ENCODE measurements at places on chromosomes 12 and 14.

DNA sequence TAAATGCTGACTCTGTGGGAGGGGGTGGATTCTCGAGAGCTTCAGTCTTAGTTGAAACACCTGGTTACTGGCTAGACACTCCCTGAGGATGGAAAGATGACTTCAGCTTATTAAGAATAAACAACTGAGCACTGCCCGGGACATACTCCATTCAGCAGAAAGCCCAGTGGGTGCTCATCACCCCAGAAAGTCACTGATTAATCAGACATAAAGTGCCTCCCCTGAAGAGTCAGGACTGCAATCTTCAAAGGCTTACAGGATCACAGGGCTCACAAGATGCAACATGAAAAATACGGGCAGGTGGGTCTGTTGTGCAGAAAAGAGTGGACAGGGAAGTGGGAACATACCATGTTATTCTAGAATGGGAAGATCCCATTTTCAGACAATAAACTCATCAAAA, 207.0 kb downstream of the CALM1 start:
- H3K4me1 ChIP-seq = no peaks in the 10 kb centered on the region
- no peak overlapping the region for H3K27ac ChIP-seq
- no peak for DNase-seq
- no peaks in the 10 kb centered on the region for H3K27me3 ChIP-seq
- no peaks in the 10 kb centered on the region for H3K36me3 ChIP-seq

DNA sequence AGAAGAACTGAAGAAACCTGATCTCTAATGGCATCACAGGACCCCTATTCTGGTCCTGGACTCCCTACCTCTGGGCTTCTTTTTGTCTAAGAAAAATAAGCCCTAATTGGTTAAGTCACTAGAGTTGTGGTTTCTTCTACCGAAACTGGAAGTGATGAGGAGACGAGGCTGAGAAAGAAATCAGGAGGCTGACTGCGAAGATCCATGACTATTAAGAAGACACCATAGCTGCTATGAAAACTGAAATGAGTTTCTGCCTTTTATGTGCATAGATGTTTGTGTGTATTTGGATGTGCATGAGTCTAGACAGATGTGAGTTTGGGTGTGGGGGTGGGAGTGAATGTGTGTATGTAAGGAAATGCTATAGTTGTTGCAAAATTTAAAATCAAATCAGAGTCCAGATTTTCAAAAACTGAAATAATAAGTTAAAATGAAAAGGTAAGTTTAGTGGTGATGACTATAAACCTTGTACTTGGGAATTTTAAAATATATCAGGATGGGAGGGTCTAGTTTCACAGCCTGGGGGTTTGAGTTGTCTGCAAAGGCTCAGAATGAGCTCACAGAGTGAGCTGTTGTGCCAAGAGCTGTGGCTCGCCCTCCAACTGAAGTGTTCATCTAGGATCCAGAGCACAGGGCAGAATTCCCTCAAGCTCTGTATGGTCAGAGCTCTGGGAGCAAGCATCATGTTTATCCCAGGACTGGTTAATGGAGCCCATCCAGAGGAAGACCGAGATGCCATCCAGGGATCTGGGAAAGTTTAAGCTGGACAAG, 94.9 kb downstream of the VCPKMT start:
- H3K4me3 ChIP-seq = no peak overlapping the region
- peaks cover 18% of the 10 kb centered on the region for H3K4me1 ChIP-seq
- H3K36me3 ChIP-seq = no peaks in the 10 kb centered on the region
- DNase-seq = no peak
- H3K27ac ChIP-seq = no peak overlapping the region

DNA sequence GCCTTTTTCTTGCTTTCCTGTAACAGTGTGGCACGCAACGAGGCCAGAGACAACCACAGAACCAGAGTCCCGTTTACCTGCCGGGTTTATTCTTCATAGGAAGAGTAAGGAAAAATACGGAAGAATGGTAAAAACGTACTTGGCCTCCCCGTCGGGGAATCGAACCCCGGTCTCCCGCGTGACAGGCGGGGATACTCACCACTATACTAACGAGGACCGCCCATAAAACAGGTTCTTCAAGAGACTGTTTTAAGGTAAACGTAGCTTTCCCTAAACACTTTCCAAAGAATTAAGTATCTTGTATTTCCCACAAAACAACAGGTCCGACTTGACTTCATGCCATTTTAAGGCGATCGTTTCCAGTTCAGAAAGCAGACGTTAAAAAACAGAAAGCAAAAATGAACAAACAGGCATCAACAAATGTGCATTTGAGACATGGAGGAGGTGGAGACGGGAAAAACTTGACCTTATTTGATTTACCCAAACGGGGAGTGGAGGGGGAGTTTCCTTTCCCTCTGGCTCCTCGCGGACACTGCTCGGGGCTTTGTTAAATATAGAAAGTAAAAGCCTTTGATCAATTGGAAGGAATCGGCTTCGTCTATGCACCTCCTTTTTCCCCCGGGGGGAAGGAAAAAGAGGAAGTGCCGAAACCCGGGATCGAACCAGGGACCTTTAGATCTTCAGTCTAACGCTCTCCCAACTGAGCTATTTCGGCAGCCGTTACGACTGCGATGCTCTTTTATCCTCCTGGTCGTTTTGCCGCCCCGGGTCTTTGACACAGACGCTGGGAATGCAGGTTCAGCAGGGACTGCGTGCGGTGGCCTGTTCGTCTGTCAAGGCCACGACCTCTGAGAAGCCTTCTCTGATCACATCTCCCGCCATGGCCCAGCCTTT, 13.0 kb upstream of the UBC start:
- H3K36me3 ChIP-seq = no peaks in the 10 kb centered on the region
- no peaks in the 10 kb centered on the region for H3K27me3 ChIP-seq
- H3K4me3 ChIP-seq = peak overlapping the region; percentile 63
- DNase-seq = peak; percentile 95
- peak overlapping the region; percentile 95 for H3K27ac ChIP-seq

DNA sequence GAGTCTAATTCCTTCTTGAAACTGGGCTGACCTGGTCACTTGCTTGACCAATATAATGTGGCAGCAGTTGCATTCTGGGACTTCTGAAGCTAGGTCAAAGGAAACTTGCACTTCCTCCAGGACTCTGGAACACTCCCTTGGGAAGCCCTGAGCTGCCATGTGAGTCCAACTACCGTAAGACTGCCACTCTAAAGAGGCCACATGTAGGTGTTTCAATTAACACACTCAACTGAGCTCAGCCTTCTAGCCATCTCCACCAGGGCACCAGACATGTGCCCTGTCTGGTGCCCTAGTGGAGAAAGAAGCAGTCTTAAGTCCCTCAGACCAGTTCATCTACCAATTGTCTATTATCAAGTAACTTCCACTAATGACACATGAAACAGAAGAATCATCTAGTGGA, 6.1 kb upstream of the TEP1 start:
- H3K36me3 ChIP-seq = no peaks in the 10 kb centered on the region
- DNase-seq = no peak
- H3K27me3 ChIP-seq = no peaks in the 10 kb centered on the region
- H3K27ac ChIP-seq = peak overlapping the region; percentile 93

- no peak overlapping the region for H3K27ac ChIP-seq
- no peak for DNase-seq
- H3K4me3 ChIP-seq = no peak overlapping the region
- H3K4me1 ChIP-seq = peaks cover 26% of the 10 kb centered on the region
- H3K27me3 ChIP-seq = peaks cover 87% of the 10 kb centered on the region
- no peaks in the 10 kb centered on the region for H3K36me3 ChIP-seq
These were observed 4.7 kb upstream of the HOXC10 start for GRCh38 chr12:53980104-53980801.

- H3K27ac ChIP-seq = no peak overlapping the region
- H3K27me3 ChIP-seq = peaks cover 3% of the 10 kb centered on the region
- H3K4me1 ChIP-seq = peaks cover 10% of the 10 kb centered on the region
- DNase-seq = no peak
- no peak overlapping the region for H3K4me3 ChIP-seq
These were observed 4.0 kb upstream of the ANO4 start for GRCh38 chr12:100790552-100790951.

- no peak for DNase-seq
- no peak overlapping the region for H3K4me3 ChIP-seq
- no peaks in the 10 kb centered on the region for H3K4me1 ChIP-seq
- no peak overlapping the region for H3K27ac ChIP-seq
- no peaks in the 10 kb centered on the region for H3K27me3 ChIP-seq
These were observed 54.0 kb downstream of the SLC38A1 start for GRCh38 chr12:46214668-46215436.

DNA sequence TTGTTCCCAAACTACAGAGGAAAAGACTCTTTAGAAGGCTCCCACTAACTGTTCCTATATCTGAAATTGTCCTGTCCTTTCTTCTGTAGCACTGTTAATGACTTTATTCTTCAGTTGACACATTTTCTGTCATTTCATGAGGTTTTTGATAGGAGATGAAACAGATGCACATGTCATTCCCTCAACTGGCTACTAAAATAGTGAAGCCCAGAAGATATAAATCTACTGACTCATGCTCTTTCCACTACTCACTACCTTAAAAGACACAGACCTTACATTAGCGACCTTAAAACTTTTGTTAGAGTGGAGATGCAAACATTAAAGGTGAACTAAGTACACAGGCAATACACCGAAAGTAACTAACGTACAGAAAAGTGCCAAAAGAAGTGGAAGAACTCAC, 59.5 kb upstream of the ANKS1B start:
- DNase-seq = no peak
- H3K4me3 ChIP-seq = no peak overlapping the region
- H3K36me3 ChIP-seq = no peaks in the 10 kb centered on the region
- H3K27me3 ChIP-seq = no peaks in the 10 kb centered on the region
- no peak overlapping the region for H3K27ac ChIP-seq
- no peaks in the 10 kb centered on the region for H3K4me1 ChIP-seq

GRCh38 chr12:9973949-9974348, 2.7 kb downstream of the CLEC12A start:
- H3K4me1 ChIP-seq = no peaks in the 10 kb centered on the region
- no peak overlapping the region for H3K4me3 ChIP-seq
- no peaks in the 10 kb centered on the region for H3K27me3 ChIP-seq
- no peak overlapping the region for H3K27ac ChIP-seq

- no peaks in the 10 kb centered on the region for H3K36me3 ChIP-seq
- no peak overlapping the region for H3K4me3 ChIP-seq
- H3K27me3 ChIP-seq = no peaks in the 10 kb centered on the region
- no peak overlapping the region for H3K27ac ChIP-seq
These were observed 59.0 kb downstream of the FERMT2 start for GRCh38 chr14:52891800-52892199.

DNA sequence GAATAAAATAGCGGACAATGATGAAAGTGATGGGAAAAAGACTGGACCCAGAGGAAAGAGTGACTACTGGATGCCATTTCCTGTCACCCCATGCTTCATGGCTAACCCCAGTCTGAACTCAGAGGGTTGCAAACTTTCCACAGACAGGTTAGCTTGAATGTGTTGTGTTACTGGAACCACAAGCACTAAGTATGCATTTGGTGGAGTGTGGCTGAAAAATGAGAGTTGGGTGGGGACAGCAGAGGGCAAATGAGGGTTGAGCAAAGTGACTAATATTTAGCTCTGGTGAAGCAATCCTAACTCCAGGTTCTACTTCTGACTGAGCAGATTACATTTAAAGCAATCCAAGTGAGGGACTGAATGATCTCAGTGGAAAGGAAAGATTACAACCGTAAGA, 1.6 kb downstream of the SLC16A7 start:
- no peaks in the 10 kb centered on the region for H3K27me3 ChIP-seq
- H3K4me3 ChIP-seq = peak overlapping the region; percentile 58
- H3K36me3 ChIP-seq = no peaks in the 10 kb centered on the region
- peak overlapping the region; percentile 99 for H3K27ac ChIP-seq

- H3K27ac ChIP-seq = no peak overlapping the region
- no peak overlapping the region for H3K4me3 ChIP-seq
- no peaks in the 10 kb centered on the region for H3K27me3 ChIP-seq
- H3K36me3 ChIP-seq = no peaks in the 10 kb centered on the region
- H3K4me1 ChIP-seq = no peaks in the 10 kb centered on the region
- DNase-seq = no peak
These were observed 25.0 kb downstream of the VCPKMT start for GRCh38 chr14:50091240-50091913.

DNA sequence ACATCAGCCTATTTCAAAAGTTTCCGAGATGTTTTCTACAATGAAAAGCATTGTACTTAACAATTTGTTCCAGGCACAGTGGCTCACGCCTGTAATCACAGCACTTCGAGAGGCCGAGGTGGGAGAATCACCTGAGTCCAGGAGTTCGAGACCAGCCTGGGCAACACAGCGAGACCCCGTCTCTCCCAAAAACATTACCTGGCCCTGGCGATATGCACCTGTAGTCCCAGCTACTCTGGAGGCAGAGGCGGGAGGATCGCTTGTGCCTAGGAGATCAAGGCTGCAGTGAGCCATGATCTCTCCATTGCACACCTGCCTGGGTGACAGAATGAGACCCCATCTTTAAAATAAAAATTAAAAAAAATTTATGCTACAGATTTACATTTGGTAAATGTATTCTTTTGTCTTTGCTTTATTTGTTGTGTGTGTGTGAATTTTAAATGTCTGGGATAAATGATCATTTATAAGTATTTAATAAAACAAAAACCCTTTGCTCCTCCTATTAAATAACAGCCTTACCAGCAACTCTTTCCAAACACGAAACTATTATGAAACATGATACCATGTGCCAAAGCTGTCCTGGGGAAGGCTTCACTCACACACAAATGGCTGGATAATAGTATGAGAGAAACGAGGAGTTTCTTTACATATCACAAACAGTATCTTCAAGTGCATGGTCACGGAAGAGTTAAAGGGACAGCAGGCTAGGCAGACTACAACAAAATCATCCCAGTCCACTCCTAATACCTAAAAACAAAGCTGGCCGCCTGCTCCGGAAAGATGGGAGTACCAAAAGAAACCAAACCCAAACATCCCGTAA, 1.1 kb downstream of the ATXN3 start:
- H3K27me3 ChIP-seq = peaks cover 5% of the 10 kb centered on the region
- peak overlapping the region; percentile 96 for H3K4me3 ChIP-seq
- no peak for DNase-seq
- H3K27ac ChIP-seq = peak overlapping the region; percentile 95
- no peaks in the 10 kb centered on the region for H3K36me3 ChIP-seq

DNA sequence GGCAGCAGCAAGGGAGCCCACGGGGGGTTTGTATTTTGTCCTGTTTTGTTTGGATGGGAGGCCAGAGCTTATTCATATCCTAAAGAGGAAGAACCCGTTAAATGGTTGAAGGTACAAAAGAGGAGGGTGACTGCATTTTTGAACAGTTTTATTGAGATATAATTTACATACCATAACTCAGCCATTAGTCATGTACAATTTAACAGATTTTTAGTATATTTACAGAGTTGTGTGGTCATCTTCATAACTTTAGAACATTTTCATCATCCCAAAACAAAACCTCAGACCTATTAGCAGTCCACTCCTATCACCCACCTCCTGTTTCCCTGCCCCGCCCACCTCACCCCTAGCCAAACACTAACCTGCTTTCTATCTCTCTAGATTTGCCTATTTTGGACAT, 12.6 kb downstream of the NRDE2 start:
- H3K4me1 ChIP-seq = no peaks in the 10 kb centered on the region
- no peak overlapping the region for H3K27ac ChIP-seq
- H3K36me3 ChIP-seq = no peaks in the 10 kb centered on the region
- no peaks in the 10 kb centered on the region for H3K27me3 ChIP-seq
- H3K4me3 ChIP-seq = no peak overlapping the region
- DNase-seq = no peak

- no peaks in the 10 kb centered on the region for H3K27me3 ChIP-seq
- H3K36me3 ChIP-seq = no peaks in the 10 kb centered on the region
- DNase-seq = no peak
- H3K4me1 ChIP-seq = peaks cover 14% of the 10 kb centered on the region
- H3K27ac ChIP-seq = peak overlapping the region; percentile 34
These were observed 9.9 kb downstream of the SAV1 start for GRCh38 chr14:50658203-50658602.

GRCh38 chr12:43145481-43145880, 406.5 kb downstream of the ADAMTS20 start:
- no peaks in the 10 kb centered on the region for H3K27me3 ChIP-seq
- H3K4me3 ChIP-seq = no peak overlapping the region
- no peak overlapping the region for H3K27ac ChIP-seq
- H3K36me3 ChIP-seq = no peaks in the 10 kb centered on the region
